ENCODE measurements at places on chromosomes 4 and X.
A peak's percentile ranks its signal among the peaks of the same experiment; 100 is the strongest.

DNA sequence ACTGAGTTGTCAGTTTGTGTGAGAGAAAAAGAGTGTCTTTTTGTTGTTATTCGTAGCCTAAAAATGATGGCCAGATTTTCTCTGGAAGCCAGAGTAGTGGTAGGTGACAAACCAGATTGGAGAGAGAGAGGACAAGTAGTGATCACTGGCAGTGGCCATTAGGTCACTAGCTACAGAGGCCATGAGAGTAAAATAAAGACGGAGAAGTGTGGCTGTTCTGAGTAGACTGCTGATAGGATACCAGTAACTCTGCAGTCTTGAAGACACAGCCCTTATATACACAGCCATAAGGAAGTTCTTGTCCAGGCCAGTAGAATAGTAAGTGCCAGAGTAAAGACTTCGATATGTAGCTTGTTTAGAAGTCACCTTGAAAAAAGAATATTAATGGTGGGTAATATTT is 7.7 kb downstream of the SLC30A9 start:
- no peak for DNase-seq

- DNase-seq, result no peak
Observed at GRCh38 chr4:114041117-114041475, 61.6 kb upstream of the ARSJ start.

DNA sequence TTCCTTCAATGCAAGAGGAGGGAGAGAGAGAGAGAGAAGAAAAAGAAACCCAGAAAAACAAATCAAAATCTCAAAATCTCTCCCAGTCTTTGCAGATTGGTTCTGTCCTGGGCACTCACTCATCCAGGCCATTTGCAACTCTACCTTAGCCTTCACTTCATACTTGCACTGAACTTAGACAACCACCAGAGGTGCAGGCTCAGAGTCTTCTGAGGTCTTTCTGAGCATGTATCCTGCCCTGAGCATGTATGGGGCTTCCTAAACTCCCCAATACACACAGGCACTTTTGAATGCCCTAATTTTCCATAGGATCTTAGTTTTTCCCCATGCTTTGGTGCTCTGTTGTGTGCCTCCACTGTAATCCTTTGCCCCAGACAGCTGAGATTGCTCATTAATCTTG is 2.9 kb downstream of the CFI start:
- DNase-seq, result no peak

GRCh38 chr4:92791871-92792440 is 488.2 kb downstream of the GRID2 start:
- no peak for DNase-seq

GRCh38 chrX:119728487-119728886 is 29.9 kb upstream of the SOWAHD start:
- DNase-seq, result no peak

- peak; percentile 28 for DNase-seq
Observed at GRCh38 chr4:183099537-183100297, 660 bp downstream of the WWC2 start.

GRCh38 chrX:129318375-129318774 is 204.9 kb downstream of the SMARCA1 start:
- peak; percentile 40 for DNase-seq

DNA sequence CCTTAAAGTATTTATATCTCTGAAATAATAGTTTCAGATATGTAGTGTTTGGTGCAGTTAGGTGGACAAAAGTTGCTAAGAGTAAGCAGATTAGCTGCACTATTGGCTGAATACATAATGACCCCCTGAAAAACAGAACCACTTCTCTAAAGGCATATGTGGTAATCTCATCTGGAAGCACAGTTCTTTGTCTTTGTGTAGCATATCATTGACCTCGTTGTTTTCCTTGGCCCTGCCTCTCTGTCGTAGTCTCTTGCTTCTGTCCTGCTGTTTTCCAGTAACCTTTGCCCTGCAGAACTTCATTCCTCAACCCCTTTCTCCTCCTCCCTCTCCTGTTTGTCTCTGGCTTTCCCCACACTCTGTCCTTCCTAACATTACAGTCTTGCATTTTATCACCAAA is 41.4 kb downstream of the JADE3 start:
- DNase-seq, result no peak

DNA sequence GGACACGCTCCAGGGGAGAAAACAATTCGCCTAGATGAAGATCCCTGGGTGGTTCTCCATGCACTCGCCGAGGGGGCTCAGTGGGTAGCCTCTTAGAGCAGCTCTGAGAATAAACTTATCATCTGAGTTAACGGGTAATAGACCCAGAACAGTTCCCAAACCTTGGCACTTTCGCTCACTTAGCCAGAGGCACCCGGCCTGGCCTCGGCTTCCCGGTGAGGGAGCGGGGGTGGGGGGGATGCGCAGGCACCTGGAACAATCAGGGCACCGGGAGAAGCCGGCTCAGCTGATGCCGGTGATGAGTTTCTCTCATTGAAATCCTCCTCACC is 405 bp upstream of the ZAR1 start:
- no peak for DNase-seq

- DNase-seq, result no peak
Observed at GRCh38 chr4:48604527-48604926, 114.5 kb downstream of the ZAR1 start.

GRCh38 chr4:184613405-184613804 is 35.8 kb downstream of the CASP3 start:
- DNase-seq, result no peak

GRCh38 chr4:18676526-18676915 is 655.0 kb upstream of the LCORL start:
- no peak for DNase-seq

DNA sequence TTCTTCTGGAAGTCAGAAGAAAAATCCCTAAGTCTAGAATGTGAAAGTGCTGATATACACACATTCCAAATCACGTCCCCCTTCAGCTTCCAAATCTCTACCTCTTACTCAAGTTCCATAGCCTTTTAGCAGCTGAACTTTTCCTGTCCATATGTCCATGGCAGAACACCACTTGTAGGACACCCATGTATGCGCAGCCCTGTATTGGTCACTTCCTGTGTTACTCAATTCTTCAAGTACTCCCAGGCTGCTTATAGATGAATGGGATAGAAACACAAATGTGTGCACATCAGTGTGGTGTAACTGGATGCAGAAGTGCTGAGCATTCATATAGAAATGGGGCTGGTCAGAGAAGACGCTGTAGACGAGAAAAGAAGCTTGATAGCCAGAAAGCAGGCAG is 18.8 kb downstream of the SRPX2 start:
- DNase-seq, result peak; percentile 87

- no peak for DNase-seq
Observed at GRCh38 chr4:1578251-1578773, 105.8 kb downstream of the FAM53A start.

DNA sequence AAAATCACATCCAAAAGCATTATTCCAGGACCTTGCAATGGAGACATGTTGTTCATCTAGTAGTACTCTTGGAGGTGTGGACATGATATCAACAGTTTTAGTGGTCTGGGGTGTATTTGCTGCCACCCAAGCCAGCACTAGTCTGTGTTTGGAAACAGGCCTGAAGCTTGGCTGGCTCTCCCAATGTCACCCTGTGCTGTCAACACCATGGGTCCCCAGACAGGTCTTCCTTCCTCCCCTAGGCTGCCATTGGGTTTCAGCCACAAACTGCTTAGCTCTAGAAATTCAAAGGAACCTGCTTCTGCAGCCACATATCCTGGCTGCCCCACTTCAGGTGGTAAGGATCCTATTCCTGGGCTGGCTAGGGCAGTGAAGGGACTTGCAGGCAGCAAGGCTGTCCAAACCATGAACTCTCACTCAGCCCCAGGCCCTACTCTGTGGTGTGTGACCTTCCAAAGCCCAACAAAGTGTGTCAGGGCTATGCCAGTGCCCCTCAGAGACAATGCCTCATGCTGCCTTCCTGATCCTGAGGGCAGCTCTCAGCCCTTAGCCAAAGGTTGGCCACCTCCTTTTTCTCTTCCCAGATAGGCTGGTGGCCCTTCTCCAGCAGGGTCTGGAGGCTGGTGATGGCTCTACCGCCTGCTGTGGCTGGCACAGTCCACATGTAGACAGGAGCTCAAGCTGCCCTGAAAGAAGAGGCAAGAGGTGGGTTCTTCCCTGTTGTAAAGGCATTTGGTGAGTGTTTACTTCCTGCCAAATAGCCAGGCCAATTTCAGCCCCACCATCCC is 18.3 kb downstream of the AMER1 start:
- DNase-seq, result no peak

GRCh38 chrX:48936429-48937053 is 17.7 kb upstream of the PIM2 start:
- DNase-seq, result no peak

GRCh38 chrX:147875866-147876596 is 35.7 kb upstream of the FMR1 start:
- DNase-seq, result peak; percentile 9

DNA sequence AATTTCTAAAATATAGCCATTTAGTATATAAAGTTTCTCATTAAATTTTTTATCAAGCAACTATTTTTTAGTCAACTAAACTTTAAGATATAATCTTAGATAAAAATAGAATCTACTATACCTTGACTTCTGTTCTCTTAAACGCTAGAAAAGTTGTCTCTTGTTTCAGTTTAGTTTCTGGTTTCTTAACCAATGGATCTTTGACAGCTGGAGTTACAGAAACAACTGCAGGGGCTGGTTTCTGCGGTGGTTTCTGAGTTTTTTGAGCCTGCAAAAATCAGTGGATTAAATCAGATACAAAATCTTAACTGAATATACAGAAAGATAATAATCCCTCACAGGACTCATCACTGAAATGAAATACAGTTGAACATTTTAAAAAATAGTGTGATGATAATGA is 21.9 kb downstream of the INTS12 start:
- no peak for DNase-seq

DNA sequence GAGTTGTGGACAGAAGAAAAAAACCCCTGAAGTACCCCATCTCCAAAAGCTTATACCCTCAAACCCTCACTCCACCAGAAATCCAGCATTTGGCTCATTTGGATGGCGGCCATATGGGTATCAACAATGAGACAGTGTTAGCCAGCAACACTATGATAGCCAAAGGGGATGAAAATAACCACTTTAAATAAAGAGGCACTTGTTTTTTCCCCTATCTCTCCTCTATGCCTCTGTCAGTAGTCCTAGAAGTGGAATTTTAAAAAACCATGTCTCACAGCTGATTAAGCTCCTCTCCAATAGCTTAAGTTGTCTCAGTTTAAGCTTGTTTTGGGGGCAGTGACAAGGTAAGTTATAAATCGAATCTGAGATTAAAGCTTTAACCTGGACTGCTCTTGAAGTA is 124.0 kb downstream of the MOSPD2 start:
- DNase-seq, result no peak

DNA sequence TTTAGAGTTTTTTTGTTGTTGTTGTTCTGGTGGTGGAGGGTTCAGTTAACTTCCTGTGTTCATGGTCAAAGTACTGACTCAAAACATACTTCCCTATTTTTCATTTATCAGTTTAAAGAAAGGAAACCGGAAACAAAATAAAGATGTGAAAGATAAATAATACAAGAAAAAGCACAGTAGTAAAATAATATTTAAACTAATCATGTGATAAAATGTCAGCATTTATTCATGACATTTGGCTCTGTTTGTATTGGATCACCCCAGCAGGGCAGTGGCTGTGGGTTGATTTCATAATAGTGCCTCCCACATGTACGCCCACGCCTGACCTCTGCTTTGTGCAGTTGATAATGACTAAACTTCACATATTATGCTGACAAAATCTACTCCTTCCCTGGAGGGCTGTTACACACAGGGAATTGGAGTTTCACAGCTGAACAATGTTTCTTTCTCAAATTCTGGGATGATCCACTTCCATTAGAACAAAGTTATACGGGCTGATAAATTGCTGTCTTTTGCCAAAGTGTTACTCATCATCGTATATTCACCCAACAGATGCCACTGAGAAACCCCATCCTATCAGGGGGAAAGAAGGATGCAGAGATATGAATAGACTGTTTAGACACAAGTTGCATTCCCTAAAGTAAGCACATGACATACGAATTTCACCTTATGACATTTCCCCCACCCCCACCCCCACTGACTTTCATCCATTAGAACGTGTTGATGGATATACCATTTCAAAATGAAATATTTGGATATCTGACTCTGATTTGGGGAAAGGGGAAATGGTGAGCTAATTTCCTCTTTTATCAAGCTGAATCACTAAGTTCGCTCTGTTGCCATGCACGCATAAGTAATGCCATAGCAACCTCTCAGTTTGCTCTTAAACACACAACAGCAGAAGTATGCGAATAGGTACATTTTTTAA is 48.3 kb downstream of the AMELX start:
- peak; percentile 88 for DNase-seq

- DNase-seq, result peak; percentile 4
Observed at GRCh38 chr4:103012551-103012950, 7.0 kb downstream of the SLC9B1 start.

- DNase-seq, result no peak
Observed at GRCh38 chr4:143354990-143355389, 18.3 kb downstream of the GAB1 start.

DNA sequence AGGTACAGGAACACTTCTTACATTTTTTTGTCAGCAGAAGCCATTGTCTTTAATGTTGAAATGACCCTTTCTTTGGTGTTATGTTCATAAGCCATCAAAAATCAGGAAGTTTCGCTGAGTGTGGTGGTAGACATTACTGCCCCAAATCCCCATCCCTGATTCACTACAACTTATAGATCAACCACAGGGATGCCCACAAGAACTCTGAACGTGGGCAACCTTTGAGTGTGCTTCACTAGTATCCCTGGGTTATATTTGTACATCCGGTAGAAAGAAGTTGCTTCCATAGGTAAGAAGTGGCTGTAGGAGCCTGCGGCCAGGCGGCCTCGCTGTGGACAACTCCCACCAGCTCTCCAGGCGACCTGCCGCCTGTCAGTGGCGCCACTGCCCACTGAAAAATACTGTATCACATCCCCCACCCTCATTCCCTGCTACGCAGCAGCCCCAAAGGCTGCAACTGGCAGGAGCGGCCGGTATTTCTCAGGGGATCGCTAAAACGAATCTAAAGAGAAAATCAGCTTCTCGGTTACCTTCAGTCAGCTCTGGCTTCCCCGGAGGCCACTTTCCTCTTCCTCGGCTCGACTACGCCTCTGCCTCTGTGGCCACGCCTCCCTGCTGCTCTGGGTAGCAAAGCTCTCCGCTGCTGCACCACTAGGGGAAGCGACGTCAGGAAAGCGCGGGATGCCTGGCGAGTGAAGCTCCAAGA is 13.9 kb upstream of the ETDC start:
- DNase-seq, result peak; percentile 64

DNA sequence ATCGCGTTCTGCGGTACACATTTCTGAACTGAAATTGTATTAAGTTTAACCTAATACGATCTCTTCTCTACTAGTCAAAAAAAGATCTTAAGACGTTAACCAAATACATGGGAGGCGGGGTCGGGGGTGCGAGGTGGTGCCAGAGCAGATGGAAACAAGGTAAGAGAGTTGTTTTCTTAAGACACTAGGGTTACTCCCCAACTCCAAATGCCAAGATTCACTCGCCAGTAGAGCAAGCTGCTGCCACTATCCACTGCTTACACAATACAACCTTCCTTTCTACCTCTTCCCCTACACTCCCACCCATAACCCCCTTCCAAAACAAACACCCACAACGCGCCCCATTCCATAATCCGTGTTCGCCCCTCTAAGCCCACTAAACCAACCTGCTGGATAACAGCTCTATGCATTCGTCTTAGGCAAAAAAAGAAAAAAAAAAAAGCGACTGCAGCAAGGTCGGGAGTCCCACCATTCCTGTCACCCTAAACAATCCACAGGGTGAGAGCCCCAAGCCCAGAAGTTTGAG is 1.3 kb downstream of the LCORL start:
- DNase-seq, result peak; percentile 23
